Renal cortex interstitium (tissue), 15 donors: ENCODE measurements at places on chromosomes 13 and 19.

GRCh38 chr19:46179076-46179759 lies 31.2 kb downstream of the IGFL2 start:
- no peak for DNase-seq

DNA sequence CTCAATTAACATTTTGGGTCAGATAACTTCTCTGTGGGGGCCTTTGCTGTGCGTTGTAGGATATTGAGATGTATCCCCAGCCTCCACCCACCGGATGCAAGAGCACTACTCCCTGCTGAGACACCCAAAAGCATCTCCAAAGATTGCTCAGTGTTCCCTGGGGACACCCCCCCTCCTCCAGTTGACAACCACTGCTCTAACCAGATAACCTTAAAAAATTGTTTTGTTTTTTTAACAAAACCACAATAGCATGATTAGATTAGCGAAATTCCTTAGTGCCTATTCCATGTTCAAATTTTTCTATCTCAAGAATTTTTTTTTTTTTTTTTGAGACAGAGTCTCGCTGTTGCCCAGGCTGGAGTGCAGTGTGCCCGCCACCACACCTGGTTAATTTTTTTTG lies 2.6 kb upstream of the EPN1 start:
- DNase-seq: no peak

DNA sequence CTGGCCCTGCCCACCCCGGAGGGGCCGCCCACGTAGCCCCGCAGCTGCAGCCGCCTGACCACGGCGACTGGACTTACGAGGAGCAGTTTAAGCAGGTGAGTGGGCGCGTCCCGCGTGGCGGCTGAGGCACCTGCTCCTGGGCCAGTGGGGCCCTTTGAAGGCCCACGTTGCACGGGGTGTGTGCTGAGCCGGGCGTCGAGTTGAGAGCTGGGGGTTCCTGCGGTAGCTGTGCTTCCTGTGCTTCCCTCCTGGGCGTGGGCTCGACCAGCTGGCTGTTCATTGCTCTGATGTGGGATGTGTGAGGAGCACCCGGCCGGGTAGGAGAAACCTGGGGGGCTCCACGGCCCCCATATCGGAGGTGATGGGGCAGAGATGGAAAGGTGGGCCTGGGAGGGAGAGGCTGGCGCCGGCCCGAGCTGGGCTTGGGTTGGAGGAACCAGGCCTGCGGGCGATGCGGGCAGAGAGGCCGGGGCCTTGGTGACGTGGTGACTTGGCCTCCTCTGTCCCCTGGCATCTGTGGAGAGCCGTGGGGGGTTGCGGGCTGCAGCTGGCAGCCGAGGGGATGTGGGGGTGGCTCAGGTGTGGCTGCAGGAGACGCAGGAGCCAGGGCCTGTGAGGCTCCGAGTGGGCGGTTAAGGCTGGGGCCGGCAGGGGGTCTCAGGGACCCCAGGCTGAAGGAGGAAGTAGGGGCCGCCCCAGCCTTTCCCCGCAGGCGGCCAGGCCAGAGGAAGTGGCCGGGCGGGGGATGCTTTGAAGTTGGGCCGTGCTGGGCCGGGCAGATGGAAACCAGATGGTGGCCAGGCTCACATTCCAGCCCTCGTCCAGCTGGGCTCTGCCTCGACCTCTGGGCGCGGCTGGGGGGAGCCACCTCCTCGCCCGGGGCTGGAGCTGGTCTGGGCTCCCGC lies 7.1 kb downstream of the ARID3A start:
- no peak for DNase-seq

DNA sequence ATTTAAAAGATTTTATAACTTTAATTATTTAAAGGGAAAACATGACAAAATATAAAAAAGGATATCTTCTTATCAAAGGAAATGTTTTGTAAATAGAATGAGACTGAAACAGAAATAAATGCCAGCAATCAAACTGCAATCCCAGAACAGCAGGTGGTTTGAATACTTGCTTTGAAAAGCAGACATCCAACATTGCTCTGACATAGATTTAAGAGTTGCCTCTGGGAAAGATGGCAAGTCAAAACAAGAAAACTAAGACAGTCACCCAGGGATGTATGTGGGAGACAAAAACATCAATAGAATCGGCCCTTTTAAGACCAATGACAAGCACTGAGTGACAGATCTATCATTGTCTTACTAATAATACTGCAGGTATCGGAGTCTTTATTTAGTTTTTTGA lies 789.7 kb upstream of the GPC6 start:
- no peak for DNase-seq

DNA sequence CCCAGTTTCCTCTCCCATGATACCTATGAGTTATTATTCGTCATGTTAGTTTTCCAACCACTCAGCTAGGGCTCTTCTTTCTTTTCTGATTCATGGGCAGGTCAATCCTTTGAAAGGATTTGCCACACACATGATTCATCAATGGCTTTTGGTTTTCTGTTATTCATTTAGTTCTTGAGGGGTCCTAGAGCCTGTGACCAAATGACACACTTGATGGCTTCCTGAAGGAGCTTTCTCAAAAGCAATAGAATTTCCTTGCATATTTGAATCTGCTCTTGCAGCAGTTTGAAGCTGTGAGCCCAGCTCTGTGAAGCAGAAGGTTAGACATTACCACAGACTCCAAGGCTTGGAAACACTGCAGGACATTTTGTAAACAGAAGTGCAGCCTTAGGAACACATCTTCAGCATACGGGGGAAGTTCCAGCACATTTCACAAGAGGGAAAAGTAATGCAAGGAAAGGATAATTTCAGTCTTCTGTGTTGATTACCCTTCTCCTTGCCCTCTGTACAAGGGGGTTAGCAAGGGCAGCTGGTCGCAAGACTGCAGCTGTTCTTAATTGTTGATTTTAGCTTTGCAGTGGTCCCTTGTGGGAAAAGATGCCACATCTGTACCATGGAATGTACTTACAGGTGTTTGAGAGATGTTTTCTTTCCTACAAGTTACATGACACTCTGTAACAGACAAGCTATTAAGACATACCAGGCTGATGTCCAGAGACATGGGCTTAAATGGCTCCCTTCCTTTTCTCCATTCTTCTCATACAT lies 338.6 kb downstream of the KCNRG start:
- no peak for DNase-seq

GRCh38 chr13:92158346-92158745 lies 759.9 kb downstream of the GPC5 start:
- DNase-seq: no peak

DNA sequence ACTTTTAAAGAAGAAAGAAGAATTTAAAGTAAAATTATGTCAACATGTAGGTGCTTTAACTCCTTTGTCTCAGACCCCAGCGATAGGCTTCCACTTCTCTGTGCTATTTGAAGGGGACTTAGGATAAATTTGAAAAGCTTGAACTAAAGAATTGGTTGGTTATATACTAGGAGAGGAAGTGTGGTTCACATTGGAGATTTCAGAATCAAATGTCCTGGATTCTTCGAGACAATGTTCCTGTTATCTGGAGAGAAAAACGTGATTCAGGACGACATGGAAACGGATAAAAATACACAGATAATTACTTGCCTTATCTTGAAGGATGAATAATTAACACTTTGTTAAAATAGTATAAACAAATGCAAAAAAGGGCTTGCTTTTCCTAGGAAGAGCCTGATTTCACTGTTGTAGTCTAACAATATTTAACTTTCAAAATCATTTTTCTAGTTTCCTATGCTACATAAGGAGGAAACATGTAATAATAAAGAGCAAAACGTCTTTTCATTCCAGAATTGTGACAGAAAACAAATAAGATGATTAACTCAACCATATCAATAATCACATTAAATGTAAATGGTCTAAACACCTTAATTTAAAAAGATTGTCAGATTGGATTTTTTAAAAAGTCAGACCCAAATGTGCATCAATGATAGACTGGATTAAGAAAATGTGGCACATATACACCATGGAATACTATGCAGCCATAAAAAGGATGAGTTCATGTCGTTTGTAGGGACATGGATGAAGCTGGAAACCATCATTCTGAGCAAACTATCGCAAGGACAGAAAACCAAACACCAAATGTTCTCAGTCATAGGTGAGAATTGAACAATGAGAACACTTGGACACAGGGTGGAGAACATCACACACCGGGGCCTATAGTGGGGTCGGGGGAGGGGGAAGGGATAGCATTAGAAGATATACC lies 724 bp upstream of the ZNF780A start:
- DNase-seq: no peak

DNA sequence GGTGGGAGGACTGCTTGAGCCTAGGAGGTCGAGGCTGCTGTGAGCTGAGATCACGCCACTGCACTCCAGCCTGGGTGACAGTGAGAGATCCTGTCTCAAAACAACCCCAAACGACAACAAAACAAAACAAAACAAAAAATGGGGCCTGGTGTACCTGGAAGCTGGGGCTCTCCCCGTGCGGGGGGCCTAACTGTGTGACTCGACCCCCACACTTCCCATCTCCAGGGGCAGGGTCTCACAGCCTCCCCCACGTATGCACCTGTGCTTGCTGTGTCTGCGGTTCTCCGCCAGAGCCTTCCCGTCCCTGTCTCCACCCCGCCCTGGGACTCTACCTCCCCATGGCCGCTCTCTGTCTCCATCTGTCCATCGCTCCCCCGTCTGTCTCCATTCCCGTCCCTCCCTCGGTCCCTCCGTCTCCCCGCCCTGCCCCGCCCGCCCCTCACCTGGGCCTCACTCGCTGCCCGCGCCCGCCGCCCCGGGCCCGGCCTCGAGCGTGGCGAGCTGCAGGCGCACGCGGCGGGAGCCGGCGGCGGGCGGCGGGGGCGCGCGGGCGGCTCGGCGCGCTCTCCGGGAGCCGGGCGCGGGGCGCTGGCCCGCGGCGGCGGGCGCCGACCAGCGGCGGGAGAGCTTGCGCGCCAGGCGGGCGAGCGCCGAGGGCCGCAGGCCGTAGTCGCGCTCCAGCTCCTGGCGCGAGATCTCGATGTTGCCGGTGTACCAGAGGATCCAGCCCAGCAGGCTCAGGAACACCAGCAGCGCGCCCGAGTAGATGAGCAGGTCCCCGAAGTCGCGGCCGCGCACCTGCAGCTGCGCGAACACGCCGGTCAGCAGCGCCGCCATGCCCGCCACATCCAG lies 587 bp downstream of the TMEM238 start:
- DNase-seq: no peak

DNA sequence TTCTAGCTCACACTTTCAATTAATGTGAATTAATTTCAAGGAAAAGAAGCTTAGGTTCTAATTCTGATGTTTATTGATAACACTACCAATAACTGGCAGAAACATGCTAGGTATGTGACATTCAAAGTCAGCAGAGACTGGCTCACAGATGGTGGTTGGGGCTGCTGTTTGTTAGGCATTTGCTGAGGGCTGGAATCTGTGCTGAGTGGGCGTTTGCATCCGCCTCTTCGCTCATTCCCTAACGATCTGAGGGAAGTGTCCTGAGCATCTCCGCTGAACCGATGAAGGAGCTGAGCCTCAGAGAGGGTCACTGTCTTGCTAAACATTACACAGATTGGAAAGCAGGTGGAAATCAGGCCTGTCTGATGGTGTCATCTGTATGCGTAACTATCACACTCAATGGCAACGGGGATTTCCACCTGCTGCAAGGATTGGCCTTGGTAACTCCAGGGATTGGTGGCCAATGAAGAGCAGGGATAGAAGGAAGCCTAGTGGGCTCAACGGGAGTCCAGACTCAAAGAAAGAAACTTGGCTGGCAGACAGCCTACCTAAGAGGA lies 338.9 kb downstream of the TEX29 start:
- DNase-seq: no peak

DNA sequence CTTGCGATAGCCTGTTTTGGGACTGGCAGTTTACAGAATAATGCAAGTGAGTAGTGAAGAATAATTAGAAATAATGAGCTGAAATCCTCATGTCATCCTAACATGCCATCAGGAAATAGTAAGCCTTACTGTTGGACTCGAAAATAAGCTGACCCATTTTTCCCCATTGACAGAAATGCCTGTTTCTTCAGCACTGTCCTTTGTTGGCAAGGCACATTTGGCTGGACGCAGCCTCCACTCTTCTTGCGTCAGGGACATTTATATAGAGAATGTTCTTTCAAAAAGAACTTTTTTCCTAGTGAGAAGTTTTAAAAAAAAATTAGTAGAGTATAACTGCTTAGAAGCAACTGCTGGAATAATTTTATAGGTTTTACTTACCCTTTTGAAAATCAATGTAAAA lies 47.1 kb downstream of the ARHGAP35 start:
- DNase-seq: no peak

DNA sequence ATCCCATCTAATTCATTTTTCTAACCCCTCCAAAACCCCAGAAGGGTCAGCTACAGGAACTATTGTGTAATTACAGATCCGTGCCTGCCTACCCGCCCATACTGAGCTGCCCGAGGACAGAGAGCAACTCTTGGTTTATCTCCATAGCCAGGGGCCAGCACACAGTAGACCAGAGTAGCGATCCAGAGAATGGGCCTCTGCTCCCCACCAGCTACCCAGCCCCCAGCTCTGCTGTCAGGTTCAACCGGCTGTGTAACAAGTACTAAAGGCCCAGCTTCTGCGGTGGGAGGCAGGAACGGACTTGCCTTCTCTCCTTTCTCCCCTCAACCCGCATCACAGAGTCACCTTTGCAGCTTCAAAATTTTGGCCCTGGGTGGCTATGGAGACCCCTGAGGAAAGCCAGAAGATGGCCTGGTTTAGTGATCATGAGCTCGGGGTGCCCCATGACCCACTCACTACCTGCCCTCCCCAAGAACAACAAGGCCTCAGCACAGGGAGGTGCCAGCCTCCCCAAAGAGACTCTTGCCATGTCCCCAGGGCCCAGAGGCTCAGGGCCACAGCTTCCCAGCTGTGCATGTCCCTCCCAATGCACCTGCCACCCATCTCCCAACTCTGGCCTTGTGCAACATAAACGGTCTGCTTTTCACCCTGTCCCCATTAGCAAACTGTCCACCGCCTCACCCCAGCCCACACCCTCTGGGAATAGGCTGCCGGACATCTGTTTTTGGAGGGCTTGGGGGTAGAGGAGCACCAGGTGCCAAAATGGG lies 5.7 kb downstream of the CALM3 start:
- no peak for DNase-seq

DNA sequence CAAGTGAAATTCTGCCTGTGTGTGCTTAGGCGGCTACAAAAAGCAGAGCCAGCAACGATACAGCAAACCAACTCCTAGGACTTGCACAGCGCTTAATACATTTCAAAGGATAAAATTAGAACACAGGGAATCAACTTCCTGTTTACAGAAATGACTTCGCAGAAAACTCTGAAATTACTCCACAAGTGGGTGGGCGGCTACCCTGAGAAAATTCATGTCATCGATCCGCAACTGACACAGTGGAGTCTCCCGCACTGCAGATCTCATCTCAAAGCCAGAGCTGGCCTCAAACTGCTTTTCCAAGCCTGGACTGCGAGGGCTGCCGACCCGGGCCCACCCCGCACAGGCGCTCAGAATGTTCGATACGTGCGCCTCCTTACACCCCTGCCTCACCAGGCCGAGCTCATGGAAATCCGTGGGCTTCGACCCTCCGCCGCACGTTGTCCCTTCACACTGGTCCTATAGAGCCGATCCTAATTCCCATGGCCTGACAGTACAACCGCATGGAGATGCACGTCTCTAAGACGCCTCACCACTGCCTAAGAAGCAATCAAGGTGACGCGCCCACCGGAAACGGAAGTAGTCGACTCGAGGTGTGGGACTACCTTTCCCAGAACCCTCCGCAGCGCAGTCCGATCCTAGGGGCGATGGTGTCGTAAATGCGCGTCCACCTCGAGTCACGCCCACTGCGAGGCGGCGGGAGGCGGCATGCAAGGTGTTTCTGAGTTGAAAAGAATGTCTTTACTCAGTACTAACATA lies at the start of gene ZNF229:
Gene ZNF229 (minus strand): TSS at position 557 of the 759 bp plus-strand sequence. CDS start 5,625 bp downstream, outside the sequence.
- peak; percentile 67 for DNase-seq
